Suppressor macrophage (primary cell): ENCODE measurements at places on chromosomes 2 and 18.
A peak's percentile ranks its signal among the peaks of the same experiment; 100 is the strongest.

DNA sequence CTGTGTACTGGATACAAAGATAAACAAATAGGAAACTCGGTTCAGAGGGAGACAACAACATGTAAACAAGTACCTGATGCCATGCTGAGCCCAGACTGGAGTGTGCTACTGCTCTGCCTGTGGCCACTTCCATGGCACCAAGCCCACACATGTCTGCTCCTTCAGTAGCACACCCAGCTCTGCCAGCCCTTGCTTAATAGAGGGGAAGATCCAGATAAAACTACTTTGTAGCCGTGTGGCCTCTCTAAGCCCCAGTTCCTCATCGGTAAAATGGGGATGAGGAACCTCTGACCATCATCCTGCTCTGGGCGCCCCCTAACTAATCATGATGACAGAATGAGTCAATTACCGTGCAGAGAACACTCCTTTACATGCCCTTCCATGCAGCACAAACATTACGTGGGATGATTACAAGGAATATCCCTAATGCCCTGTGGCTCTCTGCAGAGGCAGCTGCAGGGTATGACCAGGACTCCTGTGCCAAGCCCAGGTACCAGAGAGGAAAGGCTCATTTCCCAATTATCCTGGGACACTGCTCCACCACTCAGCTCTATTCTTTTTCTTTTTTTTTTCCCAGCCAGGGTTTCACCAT lies 34.9 kb downstream of the DNMT3A start:
- DNase-seq = peak; percentile 91

DNA sequence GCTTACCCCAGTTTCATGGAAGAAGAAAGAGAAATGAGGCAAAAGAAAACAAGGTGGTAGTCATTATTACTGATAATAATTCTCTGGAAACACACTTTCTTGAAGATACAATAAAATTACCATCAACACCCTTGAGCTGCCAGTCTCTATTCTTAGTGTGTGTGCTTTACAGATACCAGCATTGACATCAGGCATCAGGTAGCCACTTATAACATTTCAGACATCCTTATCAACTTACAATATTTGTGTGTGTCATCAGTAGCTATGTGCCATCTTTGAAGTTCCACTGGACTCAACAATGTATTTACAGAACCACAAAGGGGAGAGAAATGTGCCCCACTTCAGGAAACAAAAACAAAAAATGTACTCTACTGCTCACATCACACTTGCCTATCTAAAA lies 62.1 kb downstream of the TCF4 start:
- no peak for DNase-seq

DNA sequence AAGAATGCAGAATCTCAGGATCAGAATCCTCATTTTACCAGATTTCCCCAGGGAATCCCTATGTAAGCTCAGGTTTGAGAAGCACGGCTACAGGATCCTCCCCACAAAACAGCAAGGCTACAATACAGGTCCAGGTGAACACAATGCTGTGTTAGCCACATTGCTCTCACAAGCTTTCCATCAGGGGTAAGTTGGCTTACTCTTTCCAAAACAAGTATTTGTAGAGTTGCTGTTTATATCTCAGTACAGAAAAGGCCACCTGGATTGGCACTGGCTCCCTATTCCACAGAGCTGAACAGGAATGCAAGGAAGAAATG lies 11.0 kb downstream of the SPRED2 start:
- no peak for DNase-seq

GRCh38 chr2:143177096-143177786 lies 48.0 kb downstream of the ARHGAP15 start:
- DNase-seq = no peak

GRCh38 chr2:29100564-29100963 lies 14.7 kb upstream of the CLIP4 start:
- DNase-seq = no peak

GRCh38 chr18:50163505-50163904 lies 31.4 kb downstream of the MYO5B start:
- no peak for DNase-seq

GRCh38 chr2:233311241-233311926 lies 3.8 kb downstream of the SAG start:
- no peak for DNase-seq

- DNase-seq = no peak
Measured at GRCh38 chr2:157106950-157107349, 150.6 kb upstream of the GALNT5 start.

- no peak for DNase-seq
Measured at GRCh38 chr2:149716687-149717086, 129.1 kb upstream of the MMADHC start.

- no peak for DNase-seq
Measured at GRCh38 chr18:60739212-60739611, 366.6 kb upstream of the MC4R start.

GRCh38 chr18:13703899-13704298 lies 22.5 kb downstream of the FAM210A start:
- no peak for DNase-seq

- no peak for DNase-seq
Measured at GRCh38 chr2:61419129-61419528, 51.8 kb downstream of the USP34 start.

GRCh38 chr2:188425266-188425665 lies 133.6 kb downstream of the GULP1 start:
- no peak for DNase-seq

- no peak for DNase-seq
Measured at GRCh38 chr2:189327879-189328847, 113.1 kb upstream of the WDR75 start.

GRCh38 chr2:72148837-72149555 lies 1.3 kb upstream of the CYP26B1 start:
- DNase-seq = no peak

- DNase-seq = no peak
Measured at GRCh38 chr2:165640247-165640929, 153.7 kb downstream of the GALNT3 start.

- DNase-seq = peak; percentile 91
Measured at GRCh38 chr2:200812122-200813022, 662 bp downstream of the BZW1 start.

- no peak for DNase-seq
Measured at GRCh38 chr2:31504311-31504710, 76.4 kb downstream of the SRD5A2 start.

DNA sequence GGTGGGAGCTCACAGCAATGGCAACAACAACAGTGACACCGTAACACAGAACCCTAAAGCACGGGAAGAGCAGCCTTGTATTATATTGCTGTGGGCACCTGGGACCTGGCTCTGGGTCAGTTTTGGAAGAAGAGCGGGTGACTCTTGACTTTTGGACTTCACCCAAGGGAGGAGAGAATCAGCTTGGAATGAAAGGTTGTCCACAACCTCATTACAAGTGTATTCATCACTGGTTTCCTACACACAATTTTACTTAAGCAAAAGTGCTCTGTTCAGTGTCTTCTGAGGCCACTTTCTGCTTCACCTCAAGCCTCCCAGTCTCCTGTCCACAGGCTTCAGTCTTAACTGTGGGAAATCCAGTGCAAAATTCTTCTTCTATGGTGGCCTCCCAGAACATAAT lies 263.8 kb downstream of the KCNE4 start:
- no peak for DNase-seq

DNA sequence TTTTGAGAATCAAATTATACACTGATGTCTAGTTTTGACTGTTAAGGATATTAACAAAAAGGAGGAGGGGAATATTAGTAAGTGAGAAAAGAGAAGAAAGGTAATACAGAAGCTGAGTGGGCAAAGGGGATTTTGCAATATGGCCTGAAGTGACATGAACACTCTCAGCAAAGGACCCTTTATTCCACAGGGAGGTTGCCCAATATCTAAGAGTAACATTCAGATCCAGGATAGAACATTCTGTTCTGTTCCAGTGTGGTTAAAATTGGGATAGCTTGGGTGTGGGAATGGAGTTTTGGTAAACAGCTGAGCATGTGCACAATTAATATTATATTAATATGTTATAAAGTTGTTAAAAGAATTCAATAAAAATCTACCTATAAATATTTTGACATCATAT lies 120.1 kb downstream of the ZNF385B start:
- DNase-seq = no peak

DNA sequence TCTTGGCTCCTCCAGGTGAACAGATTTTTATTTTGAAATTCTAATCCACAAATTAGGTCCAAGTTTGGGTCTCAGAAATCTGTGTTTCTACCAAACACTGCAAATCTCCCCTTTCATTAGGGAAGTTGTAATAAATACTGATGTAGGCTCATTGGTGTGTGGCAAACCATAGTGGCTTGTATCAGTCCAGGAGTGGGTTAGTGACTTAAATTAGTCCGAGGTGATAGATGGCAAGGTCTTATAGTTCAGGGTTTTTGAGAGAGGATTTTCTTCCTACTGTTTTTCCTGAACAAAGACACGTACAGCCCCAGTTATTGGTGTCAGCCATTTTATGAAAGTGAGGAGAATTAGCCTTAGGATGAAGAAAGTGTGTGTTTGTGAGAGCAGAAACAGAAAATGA lies 74.6 kb downstream of the RPRM start:
- no peak for DNase-seq

- peak; percentile 14 for DNase-seq
Measured at GRCh38 chr18:63440219-63440618, 17.9 kb upstream of the VPS4B start.

GRCh38 chr2:162301151-162301804 lies 17.2 kb downstream of the IFIH1 start:
- peak; percentile 75 for DNase-seq

DNA sequence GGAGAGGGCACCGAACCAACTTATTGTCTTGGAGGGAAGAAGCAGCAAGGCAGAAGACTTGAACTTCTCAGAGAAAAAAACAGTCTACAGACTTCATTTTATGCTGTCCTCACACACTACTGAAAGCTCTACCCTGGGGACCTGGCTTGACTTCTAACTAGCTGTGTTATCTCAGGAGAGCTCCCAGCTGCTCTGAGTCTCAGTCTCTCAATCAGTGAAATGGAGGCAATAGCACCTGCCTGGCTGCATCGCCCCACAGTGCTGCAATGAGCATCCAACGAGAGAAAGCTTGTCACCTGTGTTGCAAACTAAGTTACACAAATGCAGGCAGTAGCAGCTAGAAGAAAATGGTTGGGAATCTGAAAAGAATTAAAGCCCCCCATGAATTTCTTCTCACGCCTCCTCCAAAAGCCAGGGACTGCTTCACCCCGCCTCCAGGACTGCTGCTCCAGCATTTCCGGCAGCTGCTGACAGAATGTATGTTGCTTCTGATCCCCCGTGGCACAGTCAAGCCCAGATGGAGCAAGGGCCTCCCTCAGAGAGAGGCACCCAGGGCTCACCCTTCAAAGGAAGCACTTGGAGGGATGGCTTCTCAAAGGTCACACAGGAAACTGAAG lies 116.3 kb downstream of the BCL11A start:
- DNase-seq = no peak

- no peak for DNase-seq
Measured at GRCh38 chr2:9154061-9154460, 52.6 kb upstream of the ASAP2 start.
